ENCODE measurements at places on chromosomes 4 and X. TPM values are rescaled to one million over a fixed set of nuclear protein-coding genes. Genes with fewer than 3 reads are reported as not detected.

DNA sequence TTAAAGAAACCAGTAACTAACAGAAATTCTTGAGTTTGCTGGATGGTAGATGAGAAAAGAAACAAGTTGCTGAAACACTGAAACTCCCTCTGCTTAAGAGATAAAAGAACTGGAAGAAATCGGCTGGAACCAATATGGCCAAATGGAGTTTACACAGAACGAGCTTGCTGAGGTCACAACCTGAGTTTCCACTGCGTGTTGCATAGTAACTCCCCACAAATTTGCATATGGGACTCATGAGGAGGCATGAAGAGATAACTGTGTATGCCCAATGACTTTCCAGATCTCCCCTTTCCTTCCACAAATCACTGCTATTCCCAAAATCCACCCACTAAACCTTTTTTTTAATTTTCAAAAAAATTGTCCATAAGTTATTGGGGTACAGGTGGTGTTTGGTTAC is 10.2 kb upstream of the SMR3B start:
- H3K4me3 ChIP-seq: no peak overlapping the region
- H3K27me3 ChIP-seq: no peaks in the 10 kb centered on the region
- DNase-seq: no peak
- H3K27ac ChIP-seq: no peak overlapping the region
- H3K4me1 ChIP-seq: no peaks in the 10 kb centered on the region

- no peak overlapping the region for H3K27ac ChIP-seq
- DNase-seq: no peak
- H3K4me1 ChIP-seq: no peaks in the 10 kb centered on the region
- H3K4me3 ChIP-seq: no peak overlapping the region
- no peaks in the 10 kb centered on the region for H3K36me3 ChIP-seq
- no peaks in the 10 kb centered on the region for H3K27me3 ChIP-seq
These were observed 252.6 kb downstream of the ANTXR2 start for GRCh38 chr4:79820427-79820826.

DNA sequence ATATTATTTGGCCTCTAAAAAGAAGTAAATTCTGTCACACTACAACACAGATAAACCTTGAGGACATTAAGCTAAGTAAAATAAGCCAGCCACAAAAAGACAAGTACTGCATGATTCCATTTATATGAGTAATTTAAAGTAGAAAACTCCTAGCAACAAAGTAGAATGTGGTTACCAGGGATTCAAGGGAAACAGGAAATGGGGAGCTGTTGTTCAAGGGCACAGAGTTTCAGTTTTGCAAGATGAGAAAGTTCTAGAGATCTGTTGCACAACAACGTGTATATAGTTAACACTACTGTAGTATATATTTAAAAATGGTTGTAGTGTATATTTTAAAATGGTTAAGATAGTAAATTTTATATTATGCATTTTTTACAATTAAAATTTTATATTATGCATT is 25.4 kb downstream of the SEC31A start:
- peak overlapping the region; percentile 39 for H3K27ac ChIP-seq
- no peak for DNase-seq
- H3K27me3 ChIP-seq: no peaks in the 10 kb centered on the region
- peaks cover 88% of the 10 kb centered on the region for H3K36me3 ChIP-seq

DNA sequence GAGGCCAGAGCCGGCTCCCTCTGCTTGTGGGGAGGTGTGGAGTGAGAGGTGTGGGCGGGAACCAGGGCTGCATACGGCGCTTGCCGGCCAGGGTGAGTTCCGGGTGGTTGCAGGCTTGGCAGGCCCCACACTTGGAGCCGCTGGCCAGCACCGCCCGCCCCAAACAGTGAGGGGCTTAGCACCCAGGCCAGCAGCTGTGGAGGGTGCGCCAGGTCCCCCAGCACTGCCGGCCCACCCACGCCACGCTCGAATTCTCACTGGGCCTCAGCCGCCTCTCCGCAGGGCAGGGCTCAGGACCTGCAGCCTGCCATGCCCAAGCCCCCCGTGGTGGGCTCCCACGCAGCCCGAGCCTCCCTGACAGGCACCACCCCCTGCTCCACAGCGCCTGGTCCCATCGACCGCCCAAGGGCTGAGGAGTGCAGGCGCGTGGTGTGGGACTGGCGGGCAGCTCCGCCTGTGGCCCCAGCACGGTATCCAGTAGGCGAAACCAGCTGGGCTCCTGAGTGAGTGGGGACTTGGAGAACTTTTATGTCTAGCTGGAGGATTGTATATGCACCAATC is 275.3 kb downstream of the RAPGEF2 start:
- H3K4me1 ChIP-seq: no peaks in the 10 kb centered on the region
- H3K27ac ChIP-seq: no peak overlapping the region
- no peak overlapping the region for H3K4me3 ChIP-seq

DNA sequence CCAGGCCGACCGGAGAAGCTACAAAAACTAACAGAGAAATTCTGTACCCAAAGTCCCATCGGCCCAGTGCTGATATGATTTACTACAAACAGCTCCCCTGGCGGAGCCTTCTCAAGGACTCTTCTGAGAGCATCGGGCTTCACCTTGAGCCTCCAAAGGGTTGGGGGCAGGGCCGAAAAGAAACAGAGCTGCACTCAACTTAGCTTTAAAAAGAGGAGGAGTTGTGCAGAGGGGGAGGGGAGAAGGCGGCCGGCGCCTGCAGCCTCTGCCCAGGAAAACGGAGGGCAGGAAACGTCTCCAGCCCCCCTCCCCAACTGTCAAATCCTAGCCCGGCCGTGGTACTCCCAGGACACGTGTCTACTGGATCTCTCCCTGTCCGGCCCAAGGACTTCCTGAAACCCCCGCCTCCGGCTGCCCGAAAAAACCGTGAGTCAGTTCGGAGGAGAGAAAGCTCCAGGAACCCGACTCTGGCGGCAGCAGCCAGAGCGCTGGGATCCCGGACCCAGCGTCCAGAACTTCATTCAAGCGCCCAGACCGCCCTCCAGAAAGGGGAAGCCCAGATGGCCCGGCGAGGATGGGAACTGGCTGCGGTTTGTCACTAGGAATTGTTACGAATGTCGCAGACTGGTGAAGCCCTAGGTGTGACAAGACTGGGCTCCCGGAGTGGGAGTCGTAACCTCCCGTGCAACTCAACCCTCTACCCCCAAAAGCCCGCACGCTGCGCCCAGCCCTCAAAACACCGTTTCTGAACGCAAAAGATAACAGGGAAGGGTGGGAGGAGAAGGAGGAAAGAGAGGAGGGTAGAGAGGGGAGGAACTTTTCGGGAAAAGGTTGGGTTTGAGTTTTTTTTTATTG is 973 bp downstream of the ADAMTS3 start:
- H3K4me1 ChIP-seq: no peaks in the 10 kb centered on the region
- no peaks in the 10 kb centered on the region for H3K36me3 ChIP-seq
- H3K27ac ChIP-seq: peak overlapping the region; percentile 58
- H3K27me3 ChIP-seq: no peaks in the 10 kb centered on the region
- H3K4me3 ChIP-seq: peak overlapping the region; percentile 40

GRCh38 chrX:120304256-120304655 is 7.0 kb downstream of the TMEM255A start:
- H3K27me3 ChIP-seq: no peaks in the 10 kb centered on the region
- no peak for DNase-seq
- no peak overlapping the region for H3K27ac ChIP-seq
- H3K4me1 ChIP-seq: no peaks in the 10 kb centered on the region

GRCh38 chrX:94057385-94057784 is 383.4 kb downstream of the FAM133A start:
- no peaks in the 10 kb centered on the region for H3K27me3 ChIP-seq
- H3K4me3 ChIP-seq: no peak overlapping the region
- no peaks in the 10 kb centered on the region for H3K36me3 ChIP-seq
- no peak overlapping the region for H3K27ac ChIP-seq
- H3K4me1 ChIP-seq: no peaks in the 10 kb centered on the region
- DNase-seq: no peak

- no peaks in the 10 kb centered on the region for H3K4me1 ChIP-seq
- H3K27ac ChIP-seq: peak overlapping the region; percentile 33
- H3K4me3 ChIP-seq: no peak overlapping the region
- no peaks in the 10 kb centered on the region for H3K27me3 ChIP-seq
- DNase-seq: no peak
These were observed 130.9 kb downstream of the RNF150 start for GRCh38 chr4:141002323-141002805.

DNA sequence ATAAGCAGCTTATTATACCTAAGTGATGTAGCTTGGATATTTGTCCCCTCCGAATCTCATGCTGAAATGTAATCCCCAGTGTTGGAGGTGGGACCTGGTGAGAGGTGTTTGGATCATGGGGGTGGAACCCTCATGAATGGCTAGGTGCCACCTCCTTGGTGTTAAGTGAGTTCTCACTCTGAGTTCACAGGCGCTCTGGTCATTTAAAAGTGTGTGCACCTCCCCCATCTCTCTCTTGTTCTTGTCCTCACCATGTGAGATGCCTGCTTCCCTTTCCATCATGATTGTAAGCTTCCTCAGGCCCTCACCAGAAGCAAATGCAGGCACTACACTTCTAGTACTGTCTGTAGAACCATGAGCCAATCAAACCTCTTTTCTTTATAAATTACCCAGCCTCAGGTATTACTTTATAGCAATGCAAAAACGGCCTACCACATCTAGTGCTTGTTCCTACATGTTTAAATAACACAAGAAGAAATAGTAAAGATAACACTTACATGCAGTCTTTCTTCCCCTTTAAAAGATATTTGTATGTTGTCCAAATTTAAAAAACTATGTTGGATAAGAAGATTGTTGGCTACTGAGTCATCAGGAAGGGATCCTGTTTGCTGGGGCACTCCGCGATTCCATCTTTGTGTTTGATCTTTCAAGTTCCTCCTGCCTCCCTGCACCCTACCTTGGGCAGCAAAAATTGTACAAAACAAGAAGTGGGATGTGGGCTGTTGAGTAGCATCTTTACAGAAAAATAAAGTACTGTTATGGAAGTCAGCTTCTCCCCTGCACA is 29.7 kb downstream of the PPP1R2C start:
- no peaks in the 10 kb centered on the region for H3K4me1 ChIP-seq
- no peak for DNase-seq
- no peak overlapping the region for H3K27ac ChIP-seq
- no peaks in the 10 kb centered on the region for H3K36me3 ChIP-seq
- H3K27me3 ChIP-seq: no peaks in the 10 kb centered on the region
- H3K4me3 ChIP-seq: no peak overlapping the region

- H3K36me3 ChIP-seq: no peaks in the 10 kb centered on the region
- H3K27ac ChIP-seq: no peak overlapping the region
- H3K4me3 ChIP-seq: no peak overlapping the region
- no peak for DNase-seq
- H3K4me1 ChIP-seq: no peaks in the 10 kb centered on the region
These were observed 224.9 kb downstream of the KIT start for GRCh38 chr4:54882616-54883015.

ZFYVE28 gene
- 70.0 TPM for total RNA-seq

RIPPLY1 gene
- not detected for total RNA-seq

EDA gene
- 1.3 TPM for total RNA-seq

All from Peyer's patch (tissue), 4 donors.